Small intestine (tissue), 16 donors: ENCODE measurements at places on chromosomes 16 and 17. TPM values are rescaled to one million over a fixed set of nuclear protein-coding genes. Genes with fewer than 3 reads are reported as not detected.
A peak's percentile ranks its signal among the peaks of the same experiment; 100 is the strongest.

- no peak for DNase-seq
These were observed 7.6 kb upstream of the C17orf107 start for GRCh38 chr17:4891411-4892410.

The DOC2A gene
- polyA plus RNA-seq, result not detected

- DNase-seq, result no peak
These were observed 9.9 kb upstream of the WFIKKN1 start for GRCh38 chr16:620700-621525.

The GAS2L2 gene
- 0.03 TPM for polyA plus RNA-seq

The PITPNM3 gene
- polyA plus RNA-seq, result 1.1 TPM

The ZNF689 gene
- 8.9 TPM for polyA plus RNA-seq

DNA sequence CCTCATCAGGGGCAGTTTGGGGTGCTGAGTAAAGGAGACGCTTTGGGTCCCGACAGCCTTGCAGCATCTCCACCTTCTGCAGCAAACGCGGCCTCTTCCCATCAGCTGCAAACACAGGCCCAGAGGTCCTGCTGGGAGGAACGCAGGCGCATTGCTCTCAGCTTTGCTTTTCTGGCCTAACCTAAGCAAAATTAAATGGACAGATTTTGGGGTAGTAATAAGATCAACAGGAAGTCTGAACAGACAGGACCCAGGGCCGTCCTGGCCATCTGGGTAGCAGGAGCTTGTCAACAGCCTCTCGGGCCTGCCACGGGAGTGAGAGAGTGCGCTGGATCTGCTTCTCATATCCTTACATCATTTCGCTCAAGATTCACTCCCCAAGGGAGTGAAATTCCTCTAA, 7.2 kb downstream of the NUBP1 start:
- no peak for DNase-seq

The PRR11 gene
- 11.0 TPM for polyA plus RNA-seq

- peak; percentile 64 for DNase-seq
These were observed 28.1 kb upstream of the PECAM1 start for GRCh38 chr17:64418506-64419339.

DNA sequence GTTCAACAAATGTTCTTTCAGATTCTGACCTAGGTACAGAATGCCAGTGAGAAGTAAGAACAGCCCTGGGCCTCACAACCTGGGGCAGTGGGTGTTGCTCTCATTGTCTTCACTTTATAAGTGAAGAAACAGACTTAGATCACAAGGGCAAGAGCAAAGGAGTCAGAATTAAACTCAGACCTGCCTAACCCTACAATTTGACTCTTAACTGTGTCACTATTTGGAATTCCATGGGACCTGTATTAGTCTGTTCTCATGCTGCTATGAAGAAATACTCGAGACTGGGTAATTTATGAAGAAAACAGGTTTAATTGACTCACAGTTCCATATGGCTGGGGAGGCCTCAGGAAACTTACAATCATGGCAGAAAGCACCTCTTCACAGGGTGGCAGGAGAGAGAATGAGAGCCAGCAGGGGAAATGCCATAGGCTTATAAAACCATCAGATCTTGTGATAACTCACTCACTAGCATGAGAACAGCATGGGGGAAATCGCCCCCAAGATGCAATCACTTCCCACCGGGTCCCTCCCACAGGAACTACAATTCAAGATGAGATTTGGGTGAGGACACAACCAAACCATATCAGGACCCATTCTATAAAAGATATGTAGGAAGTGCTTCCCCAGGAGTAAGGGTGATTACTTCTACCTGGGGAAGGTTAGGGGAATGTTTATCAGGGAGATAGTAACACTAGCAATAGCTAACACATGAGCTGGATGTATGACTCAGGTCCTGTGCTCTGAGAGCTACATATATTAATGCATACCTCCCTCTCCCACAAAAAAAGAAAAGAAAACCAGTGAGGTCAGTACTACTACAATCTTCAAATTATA, 270.1 kb downstream of the SOX9 start:
- no peak for DNase-seq

- DNase-seq, result no peak
These were observed 5.4 kb downstream of the ALYREF start for GRCh38 chr17:81885869-81886548.

- no peak for DNase-seq
These were observed 70.3 kb upstream of the NOL11 start for GRCh38 chr17:67647482-67647881.

GRCh38 chr16:86231996-86232350, 278.4 kb upstream of the FOXF1 start:
- no peak for DNase-seq

DNA sequence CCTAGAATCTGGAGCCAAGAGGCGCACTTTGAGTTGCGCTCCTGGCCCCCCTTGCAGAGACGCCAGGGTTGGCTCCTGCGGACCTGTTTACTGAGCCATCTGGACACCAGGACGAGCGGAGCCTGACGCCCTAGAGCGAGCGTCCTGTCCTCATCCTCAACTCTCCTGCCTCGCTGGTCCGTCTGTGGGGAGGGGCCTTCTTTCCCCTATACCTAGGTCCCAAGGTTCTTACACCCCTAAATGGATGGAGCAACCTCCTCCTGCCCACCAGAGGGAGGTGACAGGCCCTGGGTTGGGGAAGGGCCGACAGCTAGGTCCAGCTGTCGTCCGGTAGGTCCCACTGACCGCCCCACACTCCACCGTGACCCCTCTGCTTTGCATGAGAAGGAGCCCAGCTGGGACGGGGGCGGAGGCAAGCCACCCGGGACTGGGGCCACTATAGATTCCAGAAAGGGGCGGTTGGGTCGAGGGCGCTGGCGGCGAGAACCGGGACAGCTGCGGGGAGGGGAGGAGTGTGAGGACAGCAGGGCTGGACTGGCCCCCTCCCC, 3.1 kb upstream of the LHX1 start:
- DNase-seq, result no peak

The HOXB9 gene
- polyA plus RNA-seq, result 0.54 TPM

DNA sequence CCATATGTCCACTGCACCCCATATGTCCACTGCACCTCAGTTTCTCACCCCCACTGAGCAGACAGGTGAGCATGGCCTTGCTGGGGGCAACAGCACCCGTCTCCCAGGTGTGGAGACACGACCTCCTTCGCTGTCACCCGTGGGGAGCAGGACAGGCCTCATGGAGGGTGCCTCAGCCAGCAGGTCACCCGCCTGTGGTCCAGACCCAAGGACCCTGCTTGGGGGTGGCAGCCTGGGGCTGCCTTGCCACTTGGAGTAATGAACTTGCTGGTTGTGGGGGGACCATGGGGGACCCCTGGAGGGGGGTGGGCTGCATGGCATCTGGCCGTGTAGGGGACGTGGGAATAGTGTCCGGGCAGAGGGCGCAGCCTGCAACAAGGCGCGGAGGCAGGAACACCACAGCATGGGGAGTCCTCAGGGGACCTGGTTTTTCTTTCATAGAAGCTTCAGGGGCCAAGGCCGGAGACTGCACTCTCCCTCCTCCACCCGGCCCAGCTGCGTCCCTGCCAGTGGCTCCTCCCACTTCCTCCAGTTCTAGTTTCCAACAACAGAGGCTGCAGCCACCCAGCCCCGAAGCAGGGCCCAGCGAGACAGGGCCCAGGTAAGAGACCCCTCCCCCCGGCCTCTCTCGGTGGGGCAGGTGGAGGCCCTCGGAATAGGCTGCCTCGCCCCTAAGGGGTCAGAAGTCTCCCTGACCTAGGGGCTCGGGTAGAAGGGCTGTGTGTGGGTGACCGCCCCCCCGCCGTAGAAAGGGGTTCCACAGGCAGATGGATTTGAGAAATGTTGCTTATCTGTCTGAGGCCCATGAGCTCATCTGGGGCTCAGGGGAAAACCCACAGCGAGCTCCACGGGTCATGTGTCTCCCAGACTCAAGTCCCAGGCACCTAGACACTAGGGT, at the start of gene NHLRC4:
NHLRC4 (plus strand) TSS at position 531 of the 898 bp plus-strand sequence. CDS start 1,043 bp downstream, outside the sequence.
- peak; percentile 78 for DNase-seq

DNA sequence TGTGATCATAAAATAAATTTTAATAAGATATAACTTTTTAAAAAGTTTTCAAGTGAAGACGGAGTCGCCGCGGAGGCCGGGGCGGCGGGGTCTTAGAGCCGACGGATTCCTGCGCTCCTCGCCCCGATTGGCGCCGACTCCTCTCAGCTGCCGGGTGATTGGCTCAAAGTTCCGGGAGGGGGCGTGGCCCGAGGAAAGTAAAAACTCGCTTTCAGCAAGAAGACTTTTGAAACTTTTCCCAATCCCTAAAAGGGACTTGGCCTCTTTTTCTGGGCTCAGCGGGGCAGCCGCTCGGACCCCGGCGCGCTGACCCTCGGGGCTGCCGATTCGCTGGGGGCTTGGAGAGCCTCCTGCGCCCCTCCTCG, at the start of gene FOXC2:
FOXC2 (plus strand) TSS at position 229 of the 365 bp plus-strand sequence. CDS start 507 bp downstream, outside the sequence.
- DNase-seq, result peak; percentile 76

The CLEC19A gene
- not detected for polyA plus RNA-seq

DNA sequence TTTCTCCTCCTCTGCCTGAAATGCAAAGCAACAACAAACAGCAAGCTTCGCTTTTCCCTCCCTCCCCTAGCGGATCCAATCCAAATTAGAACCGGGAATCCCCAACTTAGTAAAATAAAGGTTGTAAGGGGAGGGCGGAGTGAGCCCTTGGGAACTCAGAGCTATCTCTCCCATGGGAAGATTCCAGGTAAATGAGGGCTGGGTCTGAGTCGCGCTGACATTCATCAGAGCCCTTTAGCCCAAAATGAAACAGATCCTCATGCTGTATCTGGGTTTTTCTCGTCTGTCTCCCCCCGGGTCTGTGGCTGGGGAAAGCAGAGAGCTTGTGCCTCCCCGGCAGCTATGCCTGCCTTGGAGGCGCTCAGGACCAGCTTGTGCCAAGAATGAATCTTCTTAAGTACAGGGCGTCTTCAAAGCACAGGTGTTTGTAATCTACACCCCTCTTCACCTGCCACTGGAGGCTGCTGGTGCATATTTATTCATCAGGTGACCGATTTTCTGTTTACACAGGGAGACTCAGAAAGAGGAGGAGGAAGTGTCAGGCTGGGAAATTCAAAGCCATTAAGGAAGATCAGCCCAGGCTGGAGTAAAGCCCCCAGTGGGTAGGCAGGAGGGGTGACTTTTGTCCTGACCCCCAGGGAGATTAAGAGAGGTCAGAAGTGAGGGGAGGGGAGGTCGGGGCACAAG, 55.0 kb upstream of the GSE1 start:
- DNase-seq, result peak; percentile 91

GRCh38 chr16:77868052-77868451, 79.7 kb downstream of the VAT1L start:
- no peak for DNase-seq

The MIF4GD gene
- polyA plus RNA-seq, result 26.1 TPM

- DNase-seq, result no peak
These were observed 82.5 kb upstream of the TNRC6C start for GRCh38 chr17:77875881-77876509.

DNA sequence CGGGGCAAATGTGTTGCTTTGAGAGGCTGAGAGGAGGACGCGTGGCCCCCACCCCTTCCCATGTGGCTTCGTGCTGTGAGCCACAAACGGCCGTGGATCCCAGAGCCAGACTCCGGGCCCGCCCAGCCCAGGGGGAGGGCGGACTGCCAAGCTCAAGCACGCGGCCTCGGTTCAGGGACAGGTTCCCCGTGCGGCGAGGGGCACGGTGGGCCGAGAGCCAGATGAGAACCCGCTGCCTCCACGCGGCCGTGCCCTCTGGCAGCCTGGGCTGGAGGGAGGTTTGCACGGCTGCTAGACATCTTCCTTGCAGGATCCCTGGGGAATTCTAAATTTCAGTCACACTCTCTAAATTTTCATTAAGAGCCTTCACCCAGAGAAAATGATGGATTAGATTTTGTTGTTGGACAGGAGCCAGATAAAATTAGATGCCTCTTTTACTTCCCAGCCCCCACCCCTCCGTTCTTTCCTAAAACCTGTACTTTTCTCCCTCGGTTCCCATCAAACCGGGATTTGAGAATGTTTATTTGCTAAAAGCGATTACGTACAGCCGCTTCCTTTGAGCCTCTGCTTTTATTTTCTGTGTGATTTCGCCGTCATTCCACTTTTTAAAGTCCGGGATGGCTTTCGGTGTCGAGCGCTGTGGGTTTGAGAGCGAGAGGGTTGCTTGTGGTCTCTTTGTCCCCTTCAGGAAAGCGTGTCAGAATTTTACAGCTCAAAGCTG, 25.0 kb upstream of the GNG13 start:
- DNase-seq, result no peak

The MYL11 gene
- 26.3 TPM for polyA plus RNA-seq

The MPV17L gene
- 3.5 TPM for polyA plus RNA-seq

The UNC45B gene
- 0.62 TPM for polyA plus RNA-seq

- DNase-seq, result no peak
These were observed 2204.8 kb downstream of the TP53TG3F start for GRCh38 chr16:35664091-35664693.

- DNase-seq, result no peak
These were observed 13.3 kb upstream of the COG7 start for GRCh38 chr16:23466162-23466885.

DNA sequence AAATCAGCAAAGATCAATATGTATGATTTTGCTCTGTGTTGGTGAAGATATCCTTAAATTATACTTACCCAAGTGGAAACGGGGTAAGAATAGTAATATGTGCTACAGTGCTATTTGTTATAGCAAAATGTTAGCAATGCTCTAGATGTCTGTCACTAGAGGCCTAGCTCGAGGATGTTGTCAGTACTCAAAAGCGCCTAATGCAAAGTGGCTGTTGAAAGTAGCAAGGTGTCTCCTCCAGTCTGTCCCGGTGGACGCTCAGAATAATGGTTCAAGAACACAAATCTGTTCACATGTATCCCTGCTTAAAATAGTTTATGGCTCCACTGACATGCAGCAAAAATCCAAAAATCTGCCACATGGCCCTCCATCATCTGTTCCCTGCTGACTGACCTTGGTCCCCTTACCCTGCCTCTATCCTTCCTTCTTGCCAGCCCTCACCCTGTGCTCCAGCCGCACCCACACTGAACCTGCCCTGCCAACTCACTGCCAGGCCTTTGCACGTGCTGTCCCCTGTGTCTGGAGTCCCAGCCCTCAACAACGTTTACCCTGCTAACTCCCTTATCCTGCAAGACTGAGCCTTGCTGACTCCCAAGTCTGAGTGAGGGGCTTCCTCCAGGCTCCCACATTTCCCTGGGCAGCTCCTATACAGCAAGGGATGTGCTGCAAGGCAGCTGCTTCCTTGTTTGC, 9.6 kb upstream of the RNF112 start:
- peak; percentile 55 for DNase-seq

DNA sequence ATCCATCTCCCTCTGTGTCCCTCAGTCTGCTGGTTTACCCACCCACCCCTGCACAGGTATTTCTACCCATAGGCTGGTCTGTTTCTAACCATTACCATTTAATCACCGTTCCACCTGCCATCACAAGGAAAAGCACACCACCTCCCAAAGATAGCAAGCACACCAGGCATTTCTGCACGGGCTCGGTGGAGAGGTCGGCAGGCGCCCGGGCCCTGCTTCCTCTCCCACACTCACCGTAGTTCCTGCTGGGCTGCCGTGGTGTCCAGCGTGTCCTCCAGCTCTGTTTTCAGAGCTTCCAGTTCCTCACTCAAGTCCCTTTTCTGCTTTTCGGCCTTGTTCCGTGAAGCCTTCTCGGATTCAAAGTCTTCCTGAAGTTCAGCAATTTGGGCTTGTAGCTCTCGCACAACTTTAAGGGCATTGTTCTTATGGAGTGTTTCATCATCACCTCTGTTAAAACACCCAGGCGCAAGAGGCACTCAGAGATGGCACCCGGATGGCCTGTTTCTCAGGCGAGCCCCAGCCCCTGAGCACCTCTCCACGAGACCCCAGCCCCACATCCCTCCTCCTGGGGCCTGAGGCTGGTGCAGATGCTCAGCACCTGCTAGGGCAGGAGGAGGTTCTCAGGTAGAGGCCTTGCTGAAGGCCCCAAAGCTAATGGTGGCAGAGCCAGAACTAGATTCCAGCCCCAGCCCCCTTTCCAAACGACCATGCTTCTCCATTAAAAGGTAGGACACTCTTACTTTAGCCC, 69.0 kb downstream of the NDEL1 start:
- no peak for DNase-seq

The KRTAP2-3 gene
- polyA plus RNA-seq, result not detected

The PRSS36 gene
- polyA plus RNA-seq, result 2.5 TPM
